ENCODE measurements at places on chromosomes 12 and 14. TPM values are rescaled to one million over a fixed set of nuclear protein-coding genes. Genes with fewer than 3 reads are reported as not detected.
A peak's percentile ranks its signal among the peaks of the same experiment; 100 is the strongest.

Gene CCDC184
- total RNA-seq: 1.1 TPM

Gene FAM181A
- not detected for total RNA-seq

Gene KRT79
- total RNA-seq: not detected

Gene GALNT16
- 101 TPM for total RNA-seq

Gene STON2
- total RNA-seq: 9.3 TPM

- DNase-seq: peak; percentile 75
Measured at GRCh38 chr12:115451780-115452736, 768.1 kb upstream of the TBX3 start.

DNA sequence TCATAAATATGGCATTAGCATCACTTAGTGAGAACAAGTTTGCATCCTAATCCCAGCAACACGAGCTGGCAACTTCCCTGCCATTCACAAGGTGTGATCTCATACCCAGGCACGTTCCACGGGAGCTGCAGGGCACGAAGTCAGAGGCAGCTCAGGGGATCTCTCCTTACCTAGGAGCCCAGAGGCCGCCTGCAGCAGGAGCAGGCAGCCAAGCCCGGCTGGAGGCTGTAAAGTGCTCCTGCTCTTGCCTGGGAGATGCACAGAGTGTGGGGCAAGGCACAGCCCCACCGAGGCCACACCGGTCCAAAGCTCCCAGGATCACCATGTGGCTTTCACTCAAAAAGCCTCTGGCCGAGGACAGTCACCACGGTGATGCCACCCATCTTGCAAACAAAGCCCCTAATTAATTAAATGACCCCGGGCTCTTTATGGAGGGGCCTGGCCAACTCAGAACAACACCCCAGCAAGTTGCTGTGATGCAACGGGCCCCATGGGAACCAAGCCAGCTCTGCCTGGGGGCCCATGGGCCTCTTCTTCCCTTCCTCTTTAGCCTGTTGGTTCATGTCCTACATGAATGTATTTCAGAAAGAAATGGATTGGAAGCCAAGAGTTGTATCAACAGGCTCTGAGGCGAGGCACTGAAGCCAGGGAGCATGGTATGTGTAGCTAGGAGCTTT is 26.5 kb downstream of the NUAK1 start:
- peak; percentile 51 for DNase-seq

- DNase-seq: no peak
Measured at GRCh38 chr14:71114565-71114964, 207.3 kb downstream of the PCNX1 start.

- DNase-seq: no peak
Measured at GRCh38 chr12:9115731-9116559, at the start of gene A2M. A2M (minus strand) TSS chr12:9115919; CDS start chr12:9115849, 70 bp downstream.

DNA sequence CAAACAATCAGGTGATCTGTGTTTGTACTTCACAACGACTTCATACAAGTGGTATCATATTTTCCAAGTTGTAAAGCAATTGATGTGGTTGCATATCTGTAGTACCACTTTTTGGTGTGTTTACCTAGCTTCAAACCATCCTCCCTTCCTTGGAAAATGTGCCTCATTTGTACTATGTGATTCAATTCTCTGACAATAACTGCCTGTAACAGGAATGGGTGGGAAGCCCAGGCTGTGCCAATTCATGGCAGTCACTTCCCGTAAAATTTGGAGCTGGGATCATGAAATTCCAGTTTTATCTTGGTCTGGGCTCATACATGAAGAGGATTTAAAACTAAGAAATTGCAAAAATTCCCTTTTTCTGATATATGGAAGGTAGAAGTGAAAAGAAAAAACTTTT is 250.1 kb downstream of the DIO2 start:
- DNase-seq: no peak

DNA sequence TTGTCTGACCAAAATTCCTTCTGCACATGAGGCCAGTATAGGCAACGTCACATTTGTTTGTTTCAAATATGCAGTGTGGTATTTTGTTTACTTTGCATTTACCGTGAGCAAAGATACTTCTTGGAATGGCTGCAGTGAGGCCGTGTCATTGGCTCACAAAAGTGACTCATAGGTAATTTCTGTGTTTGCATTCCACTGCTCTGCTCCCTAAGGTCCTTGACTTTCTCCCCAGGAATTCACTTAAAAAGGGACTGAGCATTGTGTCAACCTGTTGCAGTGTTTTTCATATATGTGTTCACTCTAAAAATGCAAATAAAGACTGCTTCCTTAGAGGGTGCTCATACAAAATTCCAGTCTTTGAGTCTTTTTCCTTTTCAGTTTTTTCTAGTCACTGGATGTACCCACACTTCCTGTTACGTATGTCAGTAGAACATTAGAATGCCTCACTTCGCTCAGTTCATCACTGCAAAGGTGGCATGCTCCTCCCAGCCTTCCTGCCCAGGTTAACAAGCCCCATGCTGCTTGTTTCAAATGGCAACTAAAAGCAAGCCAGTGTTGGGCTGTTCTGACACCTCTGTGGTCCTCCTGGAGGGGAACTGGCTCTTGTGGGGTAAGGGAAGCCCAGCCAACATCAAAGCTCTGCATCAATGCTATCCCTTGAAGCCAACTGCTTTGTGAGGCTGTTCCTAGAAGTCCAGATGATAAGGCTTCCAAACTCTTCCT is 9.1 kb downstream of the C12orf76 start:
- no peak for DNase-seq

DNA sequence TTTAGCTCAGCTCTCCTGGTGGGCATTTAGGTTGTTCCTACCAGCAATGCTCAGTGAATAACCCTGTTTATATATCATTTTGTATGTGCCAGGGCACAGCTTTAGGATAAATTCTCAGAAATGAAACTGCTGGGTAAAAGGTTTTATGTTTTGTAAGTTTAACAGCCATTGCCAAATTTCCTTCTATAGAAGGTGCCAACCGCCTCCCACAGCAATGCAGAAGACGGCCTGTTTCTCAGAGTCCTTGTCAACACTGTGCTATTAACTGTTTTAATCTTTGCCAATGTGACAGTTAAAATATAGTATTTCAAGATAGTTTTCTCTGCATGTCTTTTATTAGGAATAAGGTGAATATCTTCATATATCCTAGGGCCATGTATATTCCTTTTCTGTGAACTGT is 65.0 kb downstream of the PPP1R13B start:
- no peak for DNase-seq

GRCh38 chr12:64059685-64060084 is 162.4 kb downstream of the KICS2 start:
- no peak for DNase-seq

GRCh38 chr14:63249092-63249491 is 44.8 kb downstream of the RHOJ start:
- DNase-seq: no peak

DNA sequence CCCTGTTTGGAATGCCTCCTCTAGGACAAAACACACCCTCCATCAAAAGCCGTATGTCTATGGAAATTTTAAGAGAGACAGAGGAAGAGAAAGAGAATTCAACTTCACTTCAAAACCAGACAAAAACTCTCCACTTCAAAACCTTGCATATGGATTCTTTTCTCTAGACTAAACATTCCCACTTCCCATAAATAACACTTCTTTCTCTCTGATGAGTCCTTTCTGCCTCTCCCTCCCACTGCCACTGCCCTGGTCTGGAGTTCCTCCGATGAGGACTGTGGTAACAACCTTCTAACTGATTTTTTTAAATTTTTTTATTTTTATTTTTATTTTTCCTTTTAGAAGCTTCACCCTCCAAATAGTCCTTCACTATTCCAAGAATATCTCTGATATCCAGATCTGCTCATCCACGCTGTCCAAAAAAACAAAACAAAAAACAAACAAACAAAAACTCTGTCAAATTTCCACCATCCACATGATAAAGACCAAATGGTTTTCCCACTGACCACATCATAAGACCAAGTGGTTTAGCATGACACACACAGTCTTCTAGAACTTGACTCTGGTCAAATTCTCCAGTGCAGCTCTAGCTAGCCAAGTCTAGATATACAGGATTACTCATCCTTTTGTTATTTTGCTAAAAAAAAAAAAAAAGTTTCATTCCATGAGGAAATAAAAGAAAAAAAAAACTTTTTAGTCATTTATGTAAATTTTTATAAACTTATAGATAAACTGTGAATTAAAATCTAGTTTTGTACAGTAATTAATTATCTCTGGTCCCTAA is 256.0 kb downstream of the PPFIA2 start:
- no peak for DNase-seq

DNA sequence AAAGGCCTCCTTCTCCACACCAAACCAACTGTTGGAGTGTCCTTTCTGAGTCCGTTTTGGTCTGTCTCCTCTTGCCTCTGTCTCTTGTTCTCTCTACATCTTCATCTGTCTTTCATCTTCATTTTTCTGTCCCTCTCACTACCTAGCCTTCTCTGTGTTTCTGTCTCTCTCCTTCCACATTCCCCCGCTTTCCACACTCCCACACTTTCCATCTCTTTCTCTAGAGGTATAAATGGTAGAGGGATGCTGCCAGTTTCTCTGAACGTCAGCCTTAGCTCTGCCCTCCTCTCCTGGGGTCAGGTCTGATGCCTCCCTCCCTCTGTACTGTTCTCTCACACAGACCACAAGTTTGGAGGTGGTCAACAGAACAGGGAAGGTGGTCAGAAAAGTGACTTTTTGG is 42.9 kb downstream of the SMUG1 start:
- DNase-seq: no peak

- DNase-seq: no peak
Measured at GRCh38 chr12:98370976-98371375, 144.4 kb upstream of the TMPO start.

DNA sequence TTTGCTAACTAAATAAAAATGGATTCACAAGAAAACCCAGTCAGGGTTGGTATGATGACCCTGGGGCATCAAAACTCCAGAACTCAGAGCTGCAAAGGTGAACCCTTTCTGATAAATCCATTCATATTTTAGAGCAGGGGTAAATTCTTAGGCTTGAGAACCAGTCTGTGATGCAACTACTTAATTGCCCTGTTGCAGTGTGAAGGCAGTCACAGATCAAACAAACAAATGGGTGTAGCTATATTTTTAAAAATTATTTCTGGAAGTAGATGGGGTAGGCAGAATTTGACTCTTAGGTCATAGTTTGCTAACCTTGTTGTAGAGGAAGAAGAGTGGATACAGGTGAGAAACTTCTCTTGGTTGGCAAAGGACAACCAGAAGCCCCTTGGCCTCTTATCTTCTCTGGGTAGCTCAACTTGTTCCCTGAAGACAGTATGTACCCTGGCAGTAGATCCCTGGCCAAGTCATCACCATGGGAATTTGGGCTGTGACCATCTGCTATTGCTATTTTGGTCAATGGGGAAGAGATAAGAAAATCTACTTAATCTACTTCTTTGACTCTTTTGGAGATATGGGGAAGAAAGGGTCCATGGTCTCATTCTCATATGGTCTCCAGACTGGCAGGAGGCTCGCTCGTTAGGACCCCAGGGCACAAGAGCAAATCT is 216.1 kb downstream of the PPM1H start:
- DNase-seq: no peak

DNA sequence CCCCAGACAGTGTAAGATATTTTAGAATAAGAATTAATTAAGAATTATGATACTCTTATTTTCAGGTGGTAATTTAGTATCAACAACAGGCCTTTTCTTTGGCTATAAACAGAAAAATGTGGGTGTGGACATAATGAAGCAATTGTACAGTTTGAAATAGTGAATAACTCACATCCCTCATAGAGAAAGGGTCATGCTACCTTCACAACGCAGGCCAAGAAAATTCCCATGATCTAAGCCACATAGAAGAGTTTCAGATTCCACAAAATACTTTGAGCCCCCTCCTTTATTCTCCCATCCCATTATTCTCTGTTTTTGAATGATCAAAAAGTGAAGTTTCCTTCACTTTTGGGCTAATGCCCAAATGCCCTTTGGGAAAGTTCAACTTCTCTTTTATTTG is 23.5 kb upstream of the DHRS7 start:
- DNase-seq: no peak

DNA sequence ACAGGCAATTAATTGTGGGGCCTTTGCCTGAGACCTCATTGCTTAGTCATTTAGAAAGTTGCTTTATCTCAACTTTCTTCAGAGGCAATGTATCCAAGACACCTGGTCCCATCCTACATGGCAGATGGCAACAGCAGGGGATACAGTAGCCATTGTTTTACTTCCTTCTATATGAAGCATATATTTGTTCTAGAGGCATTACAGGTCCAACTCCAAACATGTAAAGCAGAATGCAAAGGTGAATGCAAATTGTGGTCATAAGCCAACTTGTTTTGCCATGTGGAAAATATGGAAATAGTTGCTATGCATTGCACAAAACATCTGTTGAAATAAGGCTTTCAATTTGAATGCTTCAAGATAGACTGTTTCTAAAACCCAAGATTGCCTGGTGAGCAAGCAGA is 109.8 kb upstream of the BCAT1 start:
- DNase-seq: no peak

DNA sequence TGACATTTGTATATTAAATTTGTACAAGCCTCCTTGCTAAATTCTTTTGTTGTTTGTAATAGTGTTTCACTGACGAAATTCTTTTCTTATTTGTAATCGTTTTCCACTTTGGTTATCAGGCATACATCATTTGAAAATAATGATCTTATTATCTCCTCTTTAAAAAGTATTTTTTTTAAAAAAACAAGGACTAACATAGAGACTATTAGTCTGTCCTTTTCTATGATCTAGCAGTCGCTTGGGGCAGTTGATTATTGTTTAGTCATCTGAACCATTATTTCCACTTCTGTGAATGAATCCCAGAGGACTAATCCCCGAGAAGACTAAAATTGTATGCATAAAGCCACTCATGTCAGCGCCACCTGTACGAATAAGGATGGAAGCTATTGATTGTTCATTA is 11.5 kb downstream of the ADGRD1 start:
- no peak for DNase-seq

Data from left ventricle myocardium superior (tissue), 1 donor.